ENCODE measurements at places on chromosomes 2 and 18. TPM values are rescaled to one million over a fixed set of nuclear protein-coding genes. Genes with fewer than 3 reads are reported as not detected.
A peak's percentile ranks its signal among the peaks of the same experiment; 100 is the strongest.

ZDBF2 gene
- polyA plus RNA-seq: 1.7 TPM

DYNAP gene
- polyA plus RNA-seq: not detected

LTBP1 gene
- 23.5 TPM for polyA plus RNA-seq

ORC4 gene
- 7.5 TPM for polyA plus RNA-seq

IGFBP2 gene
- polyA plus RNA-seq: 172 TPM

LCT gene
- not detected for polyA plus RNA-seq

- DNase-seq: no peak
These were observed 96.8 kb downstream of the DSC3 start for GRCh38 chr18:30945761-30946160.

- no peak for DNase-seq
These were observed 233.7 kb upstream of the SMAD2 start for GRCh38 chr18:48164116-48164515.

DNA sequence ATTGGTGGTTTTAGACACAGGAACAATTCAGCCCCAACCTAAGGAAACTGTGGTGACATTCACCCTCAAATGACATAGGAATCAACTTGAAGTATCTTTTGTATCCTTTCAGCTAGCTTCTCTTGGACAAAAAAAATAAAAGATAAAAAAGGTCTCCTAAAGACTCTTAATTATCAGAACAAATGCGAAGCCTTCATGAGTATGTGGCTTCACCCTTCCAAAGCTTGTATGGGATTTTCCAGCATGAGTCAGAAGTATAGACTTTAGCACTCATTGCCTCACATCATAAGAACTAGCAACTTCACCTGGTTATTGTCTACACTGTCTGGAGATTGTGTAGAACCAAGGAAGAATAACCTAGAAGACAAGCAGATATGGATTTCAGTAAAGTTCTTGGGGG lies 135.4 kb downstream of the LAMA3 start:
- DNase-seq: no peak

GRCh38 chr2:112765251-112765650 lies 842 bp upstream of the CKAP2L start:
- no peak for DNase-seq

DNA sequence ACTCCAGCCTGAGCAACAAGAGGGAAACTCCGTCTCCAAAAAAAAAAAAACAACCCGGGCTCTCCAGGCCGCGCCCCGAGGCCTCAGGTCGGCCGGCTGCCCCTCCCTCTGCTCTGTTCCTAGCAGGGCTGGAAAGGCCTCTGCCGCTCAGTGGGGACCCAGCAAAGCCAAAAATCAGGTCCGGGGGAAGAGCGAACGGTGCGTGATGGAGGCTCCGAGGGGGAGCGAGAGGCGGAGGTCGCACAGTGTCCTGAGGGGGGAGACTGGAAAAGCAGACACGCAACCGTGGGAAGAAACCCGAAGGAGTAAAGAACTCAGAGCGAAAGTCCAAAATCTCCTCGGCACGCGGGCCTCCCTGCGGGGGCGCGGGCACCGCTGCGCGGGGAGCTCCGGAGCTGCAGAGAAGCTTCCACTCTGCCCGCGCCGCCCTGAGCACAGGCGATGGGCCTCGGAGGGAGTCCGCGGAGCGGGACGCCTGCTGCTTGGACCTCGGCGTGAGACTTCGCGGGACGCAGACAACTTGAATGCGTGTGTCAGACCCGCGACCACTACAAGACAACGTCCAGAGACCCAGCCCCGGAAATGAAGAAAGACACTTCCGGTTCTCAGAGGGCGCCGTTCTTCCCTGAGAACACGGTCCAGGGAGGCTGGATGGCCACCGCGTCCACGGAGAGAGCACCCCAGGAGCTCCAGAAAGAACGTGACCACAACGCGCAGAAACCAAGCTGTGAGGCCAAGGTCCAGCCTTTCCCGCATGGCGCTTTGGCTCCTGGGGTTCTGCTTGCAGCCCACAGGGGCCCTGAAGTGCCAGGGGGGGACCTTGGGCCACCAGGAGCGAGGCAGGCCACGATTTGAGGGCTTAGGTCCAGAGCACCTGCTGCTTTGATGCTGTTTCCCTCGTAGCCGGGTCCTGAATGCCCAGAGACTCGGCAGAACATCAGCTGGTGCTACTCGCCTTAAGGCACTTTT lies 219.8 kb downstream of the DPP10 start:
- peak; percentile 23 for DNase-seq

- no peak for DNase-seq
These were observed 4.4 kb upstream of the NEU4 start for GRCh38 chr2:241804326-241805229.

DNA sequence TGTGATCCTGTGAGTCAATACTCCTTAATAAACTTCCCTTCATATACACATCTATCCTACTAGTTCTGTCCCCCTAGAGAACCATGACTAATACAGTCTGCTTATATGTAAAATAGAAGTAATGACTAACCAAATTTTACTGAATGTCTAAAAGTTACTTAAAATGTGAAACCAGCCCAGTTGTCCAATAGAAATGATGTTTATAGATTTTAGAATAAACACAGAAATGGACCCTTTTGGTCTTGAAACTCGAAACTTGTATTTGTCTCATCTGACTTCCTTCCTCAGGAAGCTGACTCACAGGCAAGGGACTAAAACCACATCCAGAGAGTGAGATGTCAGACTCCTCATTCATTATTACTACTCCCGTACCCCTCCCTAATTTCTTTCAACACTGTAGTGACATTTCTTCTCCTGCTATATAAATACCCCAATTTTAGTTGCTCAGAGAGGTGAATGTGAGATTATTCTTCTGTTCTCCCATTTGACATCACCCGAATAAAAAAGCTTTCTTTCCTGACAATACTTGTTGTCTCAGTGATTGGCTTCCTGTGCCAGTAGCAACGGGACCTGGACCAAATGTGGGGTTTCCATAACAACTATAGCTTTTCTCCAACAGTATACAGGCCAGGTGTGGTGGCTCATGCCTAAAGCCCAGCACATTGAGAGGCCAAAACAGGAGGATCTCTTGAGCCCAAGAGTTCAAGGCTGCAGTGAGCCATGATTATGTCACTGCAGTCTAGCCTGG lies 486.0 kb downstream of the ERBB4 start:
- no peak for DNase-seq

DNA sequence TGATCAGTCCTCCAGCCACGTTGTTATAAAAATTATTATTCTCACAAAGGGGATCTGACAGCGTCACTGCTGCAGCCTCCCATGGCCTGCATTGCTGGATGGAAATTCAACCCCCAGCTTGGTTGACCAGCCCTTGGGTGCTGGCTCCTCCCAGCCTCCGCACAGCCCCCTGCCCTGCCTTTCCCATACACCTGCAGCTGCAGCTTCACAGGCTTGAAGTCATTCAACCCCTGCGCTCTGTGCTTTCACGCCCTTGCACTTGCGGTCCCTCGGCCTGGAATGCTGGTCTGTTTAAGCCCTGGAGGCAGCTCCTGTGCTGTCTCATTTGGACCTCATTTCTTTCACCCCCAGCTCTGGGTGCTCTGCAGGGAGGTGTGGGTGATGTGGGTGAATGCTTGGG lies 860 bp upstream of the CD8A start:
- DNase-seq: no peak

DNA sequence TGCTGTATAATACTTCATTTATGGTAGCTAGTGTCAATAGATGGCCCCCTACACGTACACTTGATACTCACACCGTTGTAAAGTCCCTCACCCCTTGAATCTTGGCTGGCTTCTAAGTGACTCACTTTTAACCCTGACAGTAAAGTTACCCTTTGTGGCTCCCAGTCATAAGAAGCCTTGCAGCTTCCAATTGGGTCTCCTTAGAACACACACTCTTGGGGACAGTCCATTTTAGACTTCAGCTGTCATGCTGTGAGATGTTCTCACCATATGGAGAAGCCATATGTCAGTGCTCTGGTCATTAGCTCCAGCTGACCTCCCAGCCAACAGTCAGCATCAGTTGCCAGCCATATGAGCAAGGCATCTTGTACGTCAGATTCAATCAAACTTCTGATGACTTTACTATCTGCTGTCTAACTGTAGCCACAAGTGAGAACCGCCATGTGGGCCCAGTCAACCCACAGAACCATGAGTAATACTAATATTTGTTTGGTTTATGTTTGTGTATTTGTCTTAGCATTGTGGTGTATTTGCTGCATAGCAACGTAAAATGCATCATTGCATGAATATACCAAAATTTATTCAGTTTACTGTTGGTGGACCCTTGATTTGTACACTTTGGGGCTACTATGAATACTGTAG lies 68.3 kb downstream of the PTPN4 start:
- no peak for DNase-seq

DNA sequence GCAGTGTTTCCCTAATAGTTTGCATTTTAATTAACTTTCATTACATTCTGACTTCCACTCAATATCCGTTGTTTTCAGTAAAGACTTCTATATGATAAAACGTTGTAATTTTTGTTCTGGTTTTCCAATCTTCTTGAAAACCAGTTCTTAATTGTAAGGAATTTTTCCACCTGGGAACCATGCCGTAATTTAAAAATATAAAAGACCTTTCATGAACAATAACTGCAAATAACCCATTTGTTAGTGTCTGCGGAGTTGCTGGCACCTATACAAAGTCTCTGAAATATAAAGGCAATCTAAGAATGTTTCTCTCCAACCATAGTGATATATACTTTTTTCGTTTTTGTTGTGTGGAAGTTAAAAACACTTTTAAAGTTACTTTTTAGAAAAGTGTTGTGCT lies 7.7 kb upstream of the SATB2 start:
- DNase-seq: no peak

- DNase-seq: no peak
These were observed 185.8 kb upstream of the ARL4C start for GRCh38 chr2:234682492-234683228.

DNA sequence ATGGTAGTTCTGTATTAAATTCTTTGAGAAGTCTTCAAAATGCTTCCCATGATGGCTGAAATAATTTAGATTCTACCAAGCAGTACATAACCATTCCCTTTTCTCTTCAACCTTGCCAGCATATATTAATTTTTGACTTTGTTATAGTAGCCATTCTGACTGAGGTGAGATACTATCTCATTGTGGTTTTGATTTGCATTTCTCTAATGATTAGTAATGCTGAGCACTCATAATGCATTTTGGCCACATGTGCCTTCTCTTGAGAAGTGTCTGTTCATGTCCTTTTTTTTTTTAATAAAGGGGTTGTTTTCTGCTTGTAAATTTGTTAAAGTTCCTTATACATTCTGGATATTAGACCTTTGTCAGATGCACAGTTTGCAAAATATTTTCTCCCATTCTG lies 173.9 kb downstream of the CALCRL start:
- no peak for DNase-seq

- DNase-seq: no peak
These were observed 80.6 kb upstream of the UXS1 start for GRCh38 chr2:106274668-106275067.

DNA sequence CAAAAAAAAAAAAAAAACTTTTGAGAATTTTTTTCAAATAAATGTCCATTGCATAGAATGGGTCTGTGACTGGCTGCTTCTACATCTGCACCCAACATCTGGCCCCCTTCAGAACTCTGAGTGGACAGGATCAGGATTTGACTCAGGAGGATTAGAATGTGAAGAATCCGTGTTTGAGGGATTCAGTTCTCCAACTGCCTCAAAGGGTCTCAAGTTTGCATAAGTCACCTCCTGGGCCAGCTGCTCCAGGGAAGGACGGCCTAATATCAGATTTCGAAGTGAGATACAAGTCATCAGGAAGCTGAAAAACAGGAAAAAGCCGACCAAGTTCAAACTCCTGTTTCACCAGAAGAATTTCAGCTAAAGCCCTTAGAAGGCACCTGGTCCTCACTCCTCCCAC lies 10.9 kb downstream of the MAT2A start:
- DNase-seq: no peak

DNA sequence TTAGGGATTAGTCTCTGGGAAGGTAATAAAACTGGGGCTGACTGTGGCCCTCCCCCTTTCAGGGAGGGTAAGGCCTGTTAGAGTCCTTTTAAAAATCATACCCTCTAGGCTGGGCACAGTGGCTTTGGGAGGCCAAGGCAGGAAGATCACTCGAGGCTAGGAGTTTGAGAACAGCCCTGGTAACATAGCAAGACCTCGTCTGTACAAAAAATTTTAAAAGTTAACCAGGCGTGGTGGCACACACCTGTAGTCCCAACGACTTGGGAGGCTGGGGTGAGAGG lies 118.7 kb downstream of the STPG4 start:
- no peak for DNase-seq

- DNase-seq: no peak
These were observed 163.5 kb downstream of the GLI2 start for GRCh38 chr2:120898961-120899750.

- no peak for DNase-seq
These were observed 248.0 kb downstream of the MYCN start for GRCh38 chr2:16188261-16188890.

DNA sequence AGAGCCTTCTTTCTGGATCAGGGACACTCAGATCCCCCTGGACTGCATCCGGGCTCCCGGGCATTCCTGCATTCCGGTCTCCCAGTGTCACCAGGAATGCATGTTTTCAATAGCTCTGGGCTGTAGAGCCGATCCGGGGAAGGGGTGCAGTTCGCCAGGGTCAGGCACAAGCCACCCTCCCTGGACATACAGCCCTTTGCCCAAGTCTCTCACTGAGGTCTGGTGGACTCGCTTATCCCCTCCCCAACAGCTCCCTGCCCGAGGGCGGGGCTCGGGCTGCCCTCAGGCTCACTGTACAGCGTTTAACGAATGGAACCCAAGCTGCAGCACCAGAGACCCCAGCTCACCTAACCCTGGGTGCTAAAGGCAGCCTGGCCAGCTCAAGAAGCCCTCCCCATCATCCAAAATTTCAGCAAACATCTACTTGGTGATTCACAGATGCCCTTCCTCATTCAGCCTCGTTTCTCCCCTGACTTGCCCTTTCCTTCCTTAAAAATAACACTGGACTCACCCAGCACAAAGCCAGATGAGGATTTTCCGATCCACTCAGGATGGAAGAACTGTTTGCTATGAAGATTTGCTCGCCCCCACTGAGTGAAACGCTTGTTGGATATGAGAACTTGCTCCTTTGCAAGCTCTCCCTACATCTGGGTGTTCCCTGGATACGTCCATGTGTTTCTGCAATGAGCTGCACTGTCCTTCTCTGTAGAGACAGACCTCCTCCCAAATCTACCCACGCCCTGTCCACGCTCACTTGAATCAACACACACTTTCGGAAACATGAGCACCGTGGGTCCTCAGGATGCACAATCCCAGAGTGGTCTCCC lies 58.1 kb downstream of the PXDN start:
- no peak for DNase-seq

DNA sequence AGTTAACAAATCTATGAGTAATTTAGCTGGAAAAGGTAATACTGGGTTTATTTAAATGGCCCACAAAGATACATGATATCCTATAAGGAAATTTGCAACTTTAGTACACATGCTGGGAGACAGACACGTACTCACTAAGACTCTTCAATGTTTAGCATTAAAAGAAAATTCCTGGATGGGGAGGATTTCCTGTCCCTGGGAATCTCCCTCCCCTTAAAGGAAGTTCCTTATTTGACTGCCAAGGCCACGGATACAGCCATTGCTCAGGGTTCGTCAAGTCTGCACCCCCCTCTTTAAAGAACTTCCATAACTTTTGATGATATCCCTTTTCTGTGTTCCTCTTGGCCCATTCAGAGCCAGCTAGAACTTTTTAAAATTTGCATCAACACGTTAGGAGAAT lies 267.6 kb downstream of the CD226 start:
- DNase-seq: no peak

Measured in heart left ventricle (tissue), 16 donors.